ENCODE measurements at places on chromosomes 5 and 9. TPM values are rescaled to one million over a fixed set of nuclear protein-coding genes. Genes with fewer than 3 reads are reported as not detected.
A peak's percentile ranks its signal among the peaks of the same experiment; 100 is the strongest.

CENPK gene
- 4.2 TPM for total RNA-seq

ITGA1 gene
- 3.7 TPM for total RNA-seq

PDCD1LG2 gene
- total RNA-seq, result 0.64 TPM

HAVCR2 gene
- total RNA-seq, result 0.53 TPM

LHX3 gene
- not detected for total RNA-seq

EQTN gene
- total RNA-seq, result not detected

C9 gene
- total RNA-seq, result not detected

SH3PXD2B gene
- 10.0 TPM for total RNA-seq

DNA sequence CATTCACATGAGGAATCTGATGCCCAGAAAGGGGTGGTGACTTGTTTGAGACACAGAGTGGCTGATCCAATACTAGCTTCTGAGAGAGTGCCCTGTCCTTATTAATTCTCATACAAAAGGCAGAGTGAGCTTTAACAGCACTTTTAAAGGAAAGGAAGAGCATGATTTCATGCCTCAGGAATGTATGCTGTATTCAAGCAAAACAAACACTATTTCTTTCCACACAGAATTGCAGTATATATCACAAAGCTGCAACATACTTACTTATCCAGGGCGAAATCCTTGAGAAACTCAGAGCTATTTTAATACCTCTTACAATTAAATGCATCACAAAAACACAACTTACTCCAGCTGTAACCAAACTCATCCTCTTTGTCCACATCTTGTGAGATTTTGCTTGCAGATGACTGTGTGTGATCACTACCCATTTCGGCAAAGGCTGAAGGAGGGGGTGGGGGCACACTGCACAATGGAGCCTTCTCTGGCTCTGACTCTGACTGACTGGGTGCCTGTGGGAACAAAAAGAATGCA, 139.8 kb downstream of the MPDZ start:
- DNase-seq, result peak; percentile 90

DNA sequence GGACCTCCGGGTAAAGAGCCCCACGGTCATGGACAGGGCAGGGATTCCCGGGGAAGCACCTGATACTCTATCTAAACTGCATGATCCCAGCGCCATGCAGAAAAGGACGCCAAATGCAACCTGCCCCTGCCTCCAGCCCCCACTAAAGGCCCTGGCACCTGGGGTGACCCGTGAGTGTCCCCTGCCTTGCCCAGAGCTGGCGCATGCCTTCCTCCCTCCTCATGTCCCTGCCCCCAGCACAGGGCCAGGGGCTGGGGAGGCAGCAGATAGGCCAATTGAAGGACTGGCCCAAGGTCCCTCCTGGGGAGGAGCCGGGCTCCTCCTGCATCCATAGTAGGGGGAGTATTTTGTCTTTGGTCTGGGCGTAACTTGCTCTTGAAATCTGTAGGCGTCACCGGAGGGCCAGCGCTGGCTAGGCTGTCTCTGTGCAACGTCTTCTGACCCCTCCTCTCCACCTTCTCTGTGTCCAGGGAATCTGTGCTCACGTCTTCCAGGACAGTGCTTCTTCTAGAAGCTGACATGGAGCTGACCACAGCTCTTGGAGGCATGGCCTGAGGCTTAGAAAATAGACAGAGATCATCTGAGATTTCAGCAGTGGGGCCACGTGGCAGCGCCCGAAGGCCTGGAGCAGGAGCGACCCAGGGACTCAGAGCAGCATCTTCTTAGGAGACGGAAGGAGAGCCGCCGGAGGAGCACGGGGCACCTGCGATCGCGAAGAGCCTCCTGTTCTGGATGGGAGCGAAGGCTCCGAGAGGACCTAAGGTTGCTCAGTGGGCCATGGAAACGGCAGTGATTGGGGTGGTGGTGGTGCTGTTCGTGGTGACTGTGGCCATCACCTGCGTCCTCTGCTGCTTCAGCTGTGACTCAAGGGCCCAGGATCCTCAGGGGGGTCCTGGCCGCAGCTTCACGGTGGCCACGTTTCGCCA, 660 bp downstream of the SPAAR start:
- DNase-seq, result no peak

GRCh38 chr9:5922192-5922591, 31.5 kb downstream of the MLANA start:
- no peak for DNase-seq

- DNase-seq, result no peak
These were observed 12.0 kb upstream of the TOR2A start for GRCh38 chr9:127746959-127747569.

- DNase-seq, result peak; percentile 76
These were observed 1.5 kb downstream of the GGTA1 start for GRCh38 chr9:121498150-121498486.

DNA sequence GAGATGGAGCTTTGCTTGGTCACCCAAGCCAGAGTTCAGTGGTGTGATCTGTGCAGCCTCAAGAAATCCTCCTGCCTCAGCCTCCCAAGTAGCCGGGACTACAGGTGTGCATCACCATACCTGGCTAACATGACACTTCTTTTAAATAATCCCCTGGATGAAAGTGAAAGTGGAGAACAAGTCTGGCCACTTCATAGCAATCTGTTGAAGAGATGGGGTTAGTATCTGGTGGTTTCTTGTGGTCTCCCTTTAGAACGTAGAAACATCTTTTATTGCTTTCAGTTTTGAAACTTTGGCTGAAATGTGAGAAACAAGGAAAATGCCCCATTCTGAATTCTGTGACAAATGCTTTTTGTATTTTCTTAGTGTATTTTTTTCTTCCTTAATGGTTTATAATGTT, 452.5 kb upstream of the RIOK2 start:
- DNase-seq, result no peak

- no peak for DNase-seq
These were observed 61.3 kb downstream of the SGCD start for GRCh38 chr5:156388233-156388632.

DNA sequence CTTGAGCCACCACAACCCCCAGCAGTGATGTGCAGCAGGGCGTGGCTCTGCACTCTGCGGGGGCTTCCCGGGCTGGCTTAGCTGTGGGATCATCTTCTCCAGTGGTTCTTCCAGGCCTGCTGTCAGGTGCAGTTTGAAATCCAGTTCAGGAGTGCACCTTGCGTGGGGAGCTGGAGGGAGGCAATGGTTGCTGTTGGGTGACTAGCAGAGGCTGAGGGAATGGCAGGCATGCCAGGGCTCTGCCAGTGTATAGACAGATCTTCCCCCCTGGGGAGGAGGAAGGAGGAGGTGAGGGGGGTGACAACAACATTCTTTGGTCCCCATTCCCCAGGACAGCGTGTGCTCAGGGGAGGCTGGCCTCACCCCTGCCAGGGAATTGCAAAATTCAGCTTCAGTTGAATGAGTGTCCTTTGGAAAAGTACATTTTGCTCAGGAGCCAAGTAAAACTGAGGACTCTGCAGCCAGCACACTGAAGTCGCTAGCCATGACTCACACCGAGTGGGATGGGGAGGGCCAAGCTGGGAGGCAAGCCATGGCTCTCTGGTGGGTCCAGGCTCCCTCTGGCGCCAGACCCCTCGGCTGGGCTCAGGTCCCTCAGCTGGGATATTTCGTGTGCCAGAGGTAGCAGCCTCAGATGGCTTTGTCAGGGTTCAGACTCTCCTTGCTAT, 35.0 kb downstream of the ERGIC1 start:
- peak; percentile 80 for DNase-seq

- DNase-seq, result no peak
These were observed 294.6 kb downstream of the SEC61B start for GRCh38 chr9:99516657-99517049.

GRCh38 chr9:90169490-90169889, 473.1 kb downstream of the DIRAS2 start:
- no peak for DNase-seq

- DNase-seq, result peak; percentile 31
These were observed 792 bp downstream of the NTMT1 start for GRCh38 chr9:129626625-129627284.

- DNase-seq, result peak; percentile 37
These were observed 1758.1 kb downstream of the MAT2B start for GRCh38 chr5:165263536-165263935.

- no peak for DNase-seq
These were observed 144.0 kb upstream of the PLPPR1 start for GRCh38 chr9:100884518-100884917.

- peak; percentile 37 for DNase-seq
These were observed 1.2 kb downstream of the FSD1L start for GRCh38 chr9:105449081-105449480.

GRCh38 chr5:63686938-63687337, 275.3 kb downstream of the HTR1A start:
- DNase-seq, result no peak

GRCh38 chr5:152374711-152375275, 30.3 kb downstream of the NMUR2 start:
- no peak for DNase-seq

GRCh38 chr5:77224672-77225355, 14.3 kb downstream of the PDE8B start:
- DNase-seq, result no peak

DNA sequence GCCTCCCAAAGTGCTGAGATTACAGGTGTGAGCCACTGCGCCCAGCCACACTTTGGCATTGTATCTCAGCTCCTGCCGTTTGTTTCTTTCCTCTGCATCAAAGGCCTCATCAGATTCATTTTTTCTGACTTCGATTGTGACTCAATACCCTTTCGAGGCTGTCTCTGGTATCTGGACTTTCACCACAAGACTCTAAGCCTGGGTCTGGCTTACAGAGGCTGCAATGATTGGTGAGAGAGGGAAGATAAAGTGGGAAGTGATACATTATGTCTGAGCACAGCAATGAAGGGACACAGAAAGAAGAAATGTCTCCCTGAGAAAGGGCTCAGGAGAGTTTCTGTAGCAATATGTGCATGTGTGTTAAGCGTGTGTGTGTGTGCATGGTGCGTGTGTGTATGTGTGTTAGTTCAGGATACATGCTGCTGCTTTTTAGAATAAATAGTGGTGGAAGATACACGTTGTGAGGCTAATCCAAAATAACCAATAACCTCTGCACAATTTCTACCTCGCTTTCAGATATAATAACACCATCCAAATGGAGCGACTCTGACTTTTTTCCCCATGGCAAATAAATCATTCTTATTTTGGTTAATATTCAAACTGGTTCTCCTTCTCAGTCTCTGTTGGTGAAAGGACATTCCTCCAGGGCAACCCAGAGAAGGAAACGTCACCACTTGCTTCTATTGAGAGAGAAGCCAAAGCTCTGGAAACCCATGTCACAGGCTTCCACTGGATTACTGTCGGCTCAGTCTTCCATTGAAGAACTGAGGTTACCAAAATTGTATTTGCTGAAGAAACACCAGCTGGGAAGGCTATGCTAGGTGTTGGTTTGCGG, 8.1 kb upstream of the DAB2 start:
- no peak for DNase-seq

DNA sequence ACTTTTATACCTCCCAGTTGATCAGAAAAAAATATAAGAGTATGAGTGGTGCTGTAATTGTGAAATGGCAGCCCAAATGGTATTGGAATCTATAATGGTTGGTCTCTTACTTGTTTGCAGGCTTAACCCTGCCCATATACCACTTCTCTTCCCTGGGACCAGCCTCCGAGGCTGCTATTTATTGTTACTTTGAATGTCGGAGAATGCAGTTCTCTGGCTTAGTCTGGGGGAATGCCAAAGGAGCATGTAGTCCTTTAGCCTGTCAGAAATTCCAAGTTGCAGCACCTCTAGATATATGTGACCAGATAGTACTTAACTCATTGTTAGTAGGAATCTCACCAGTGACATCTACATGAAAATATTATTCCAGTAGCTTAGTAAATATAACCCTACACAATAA, 47.5 kb downstream of the SLC44A1 start:
- no peak for DNase-seq

- no peak for DNase-seq
These were observed 52.7 kb downstream of the COL5A1 start for GRCh38 chr9:134694368-134694665.

Data from bronchial epithelial cell (primary cell).